ENCODE measurements at places on chromosomes 6 and 20.

DNA sequence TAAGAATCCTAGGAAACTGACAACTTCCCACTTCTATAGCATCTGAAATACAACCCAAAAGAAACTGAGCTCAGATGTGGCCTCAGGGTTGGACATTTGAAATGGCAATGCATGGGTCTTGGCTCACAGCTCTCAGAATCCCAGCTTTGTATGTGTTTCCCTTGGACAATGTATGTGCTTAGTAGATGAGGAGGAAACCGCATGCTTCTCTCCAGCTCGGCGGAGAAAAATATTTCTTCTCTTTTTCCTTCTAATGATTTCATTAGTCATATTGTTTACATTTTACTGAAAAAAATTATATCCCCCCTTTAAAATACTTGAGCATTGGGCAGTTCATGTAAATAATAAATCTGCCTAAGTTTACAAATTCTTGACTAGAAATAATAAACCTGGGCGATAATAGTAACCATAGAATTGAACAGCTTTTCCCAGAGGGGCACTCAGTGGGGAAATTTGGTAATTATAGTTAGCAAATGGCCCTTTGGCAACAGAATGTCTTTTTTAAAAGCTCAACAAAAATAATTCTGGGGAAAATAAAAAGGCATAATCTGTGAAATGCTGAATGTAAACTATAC, 55.3 kb downstream of the PFDN4 start:
- no peak for DNase-seq

DNA sequence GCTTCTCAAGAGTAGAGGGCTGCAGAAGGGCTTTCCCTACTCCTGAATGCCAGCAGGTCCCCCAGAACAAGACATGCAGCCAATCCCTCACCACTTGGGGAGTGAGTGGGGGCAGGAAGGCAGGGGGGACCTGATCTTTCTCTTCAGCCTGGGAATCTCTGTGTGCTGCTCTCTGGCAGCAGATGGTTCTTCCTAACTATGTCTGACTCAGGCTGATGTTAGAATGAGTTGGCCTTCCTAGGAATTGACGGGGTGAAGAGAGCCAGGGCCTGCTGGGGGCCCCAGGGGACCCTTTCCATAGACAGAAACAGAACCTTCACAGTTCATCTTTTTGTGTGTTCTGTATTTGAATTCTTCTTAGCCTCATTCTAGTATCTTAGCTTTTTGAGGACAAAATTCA, 29.0 kb upstream of the TCP11 start:
- DNase-seq = no peak

GRCh38 chr20:19918965-19919329, 98.2 kb upstream of the NAA20 start:
- no peak for DNase-seq

GRCh38 chr20:47146686-47147085, 209.8 kb downstream of the ZMYND8 start:
- no peak for DNase-seq

- no peak for DNase-seq
Measured at GRCh38 chr20:50272724-50273446, 82.3 kb downstream of the CEBPB start.

- DNase-seq = no peak
Measured at GRCh38 chr6:169847901-169848311, 96.5 kb downstream of the ERMARD start.

DNA sequence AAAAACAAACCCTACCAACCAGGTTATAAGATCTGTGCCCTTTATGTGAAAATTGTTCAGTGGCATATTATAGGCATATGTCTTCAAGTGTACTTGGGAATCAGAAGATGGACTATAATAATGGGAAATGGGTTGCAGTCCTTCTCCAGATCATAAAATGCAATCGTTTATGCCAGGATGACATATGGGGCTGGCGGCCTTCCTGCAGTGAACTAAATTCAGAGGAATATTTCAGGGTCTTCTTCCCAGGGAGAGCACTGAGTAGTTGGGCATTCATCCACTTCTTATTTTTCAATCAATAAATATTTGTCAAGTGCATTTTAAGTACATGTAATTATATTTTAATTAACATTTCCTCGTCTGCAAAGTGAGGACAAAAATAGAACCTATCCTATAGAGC, 176.2 kb upstream of the CNR1 start:
- no peak for DNase-seq

DNA sequence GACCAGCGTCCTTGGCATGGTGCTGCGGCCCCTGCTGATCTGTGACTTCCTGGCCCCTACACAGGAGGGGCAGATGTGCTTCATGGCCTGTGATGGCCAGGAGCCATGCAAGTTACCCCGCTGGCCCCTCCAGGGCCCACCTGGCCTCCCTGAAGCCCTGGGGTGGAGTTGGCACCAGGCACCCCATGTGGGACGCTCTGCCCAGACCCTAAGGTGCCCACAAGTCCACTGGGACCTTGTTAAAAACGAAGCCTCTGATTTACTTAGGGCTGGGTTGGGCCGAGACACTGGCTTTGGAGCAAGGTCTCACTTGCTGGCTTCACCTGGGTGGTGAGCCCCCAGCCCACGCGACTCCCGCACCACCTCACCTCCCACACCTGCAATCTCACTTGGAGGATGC, 139.0 kb downstream of the PHACTR3 start:
- no peak for DNase-seq

DNA sequence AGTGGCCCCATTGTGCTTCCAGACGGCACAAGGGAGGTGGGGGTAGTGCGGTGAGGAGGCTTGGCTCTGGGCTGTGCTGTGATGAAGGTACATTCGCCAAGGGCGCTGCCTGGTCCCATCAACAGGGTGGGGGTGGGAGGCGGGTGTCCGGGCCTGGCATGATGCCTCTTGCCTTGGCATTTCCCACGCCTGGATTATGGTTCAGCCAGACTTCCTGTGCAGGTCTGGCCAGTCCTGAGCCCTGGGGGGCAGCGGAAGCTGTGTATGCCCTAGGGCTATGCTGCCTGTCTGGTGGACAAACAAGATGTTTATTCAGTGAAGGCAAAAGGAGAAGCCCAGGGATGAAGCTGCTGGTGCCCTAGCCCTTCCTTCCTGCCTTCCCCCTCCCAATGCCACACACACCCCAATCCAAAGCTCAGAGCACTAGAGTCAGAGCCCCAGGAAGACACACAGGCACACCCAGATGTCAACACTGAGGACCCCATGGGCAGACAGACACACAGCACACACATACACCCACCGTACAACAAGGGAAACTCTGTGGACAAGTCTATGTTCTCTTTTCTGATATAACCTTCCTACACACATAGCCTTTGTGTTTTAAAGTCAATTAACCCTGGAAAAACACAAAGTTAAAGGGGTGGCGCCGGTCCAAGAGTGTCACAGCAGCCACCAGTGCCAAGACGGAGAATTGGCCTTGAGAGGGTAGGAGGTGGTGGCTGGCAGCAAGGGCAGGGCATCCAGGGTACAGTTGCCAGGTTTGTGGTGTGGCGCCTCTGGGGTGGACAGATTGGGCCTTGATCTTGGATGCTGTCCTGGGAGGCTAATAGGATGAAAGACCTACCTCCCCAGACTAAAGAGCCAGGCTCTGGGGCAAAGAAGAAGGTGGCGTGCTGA, 54.7 kb upstream of the SAYSD1 start:
- no peak for DNase-seq

GRCh38 chr6:52904562-52905279, 4.8 kb downstream of the GSTA3 start:
- no peak for DNase-seq

Measured in SK-N-DZ (cell line).